ENCODE measurements at places on chromosomes 5 and 9.
A peak's percentile ranks its signal among the peaks of the same experiment; 100 is the strongest.

- DNase-seq = no peak
Observed at GRCh38 chr5:1177826-1178528, 23.4 kb upstream of the SLC6A19 start.

DNA sequence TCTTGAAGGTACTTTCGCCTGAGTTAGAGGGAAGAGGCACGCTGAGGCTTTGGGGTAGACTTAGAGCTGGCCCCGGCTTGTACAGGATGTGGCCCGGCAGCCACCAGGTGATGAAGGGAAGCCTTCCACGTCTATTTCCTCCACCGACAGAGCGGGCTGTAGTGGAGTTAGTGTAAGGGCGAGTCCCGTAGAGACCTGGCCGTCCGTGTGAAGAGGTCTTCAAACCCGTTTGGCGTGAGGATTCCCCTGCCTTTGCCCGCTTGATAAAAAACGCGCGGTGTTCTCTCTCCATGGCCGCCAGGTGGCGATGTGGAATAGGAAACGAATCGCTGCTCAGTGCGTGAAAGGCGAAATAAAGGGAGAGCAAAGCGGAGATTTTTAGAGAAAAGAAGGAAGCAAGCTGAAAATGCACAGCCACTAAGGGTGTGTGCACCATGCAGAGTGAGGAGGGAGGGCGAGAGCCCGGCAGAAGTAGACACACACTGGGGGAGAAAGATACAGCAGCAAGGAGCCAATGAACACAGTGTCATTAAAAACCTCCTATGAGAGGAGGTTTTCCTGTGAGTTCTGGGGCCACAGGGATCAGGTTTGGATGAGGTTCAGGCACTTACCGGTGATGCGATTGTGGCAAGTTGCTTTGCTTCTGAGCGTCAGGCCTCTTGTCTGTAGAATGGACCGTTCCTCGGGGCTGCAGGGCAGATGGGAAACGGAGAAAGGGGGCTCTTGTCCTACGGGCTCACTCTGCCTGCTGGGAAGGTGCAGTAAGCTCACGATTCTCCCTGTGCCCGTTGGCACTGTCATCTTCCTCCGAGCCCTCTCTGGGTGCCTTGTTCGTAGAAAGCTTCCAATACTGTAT is 34.2 kb downstream of the STC2 start:
- peak; percentile 90 for DNase-seq

GRCh38 chr9:106981396-106982287 is 118.7 kb downstream of the ZNF462 start:
- no peak for DNase-seq

DNA sequence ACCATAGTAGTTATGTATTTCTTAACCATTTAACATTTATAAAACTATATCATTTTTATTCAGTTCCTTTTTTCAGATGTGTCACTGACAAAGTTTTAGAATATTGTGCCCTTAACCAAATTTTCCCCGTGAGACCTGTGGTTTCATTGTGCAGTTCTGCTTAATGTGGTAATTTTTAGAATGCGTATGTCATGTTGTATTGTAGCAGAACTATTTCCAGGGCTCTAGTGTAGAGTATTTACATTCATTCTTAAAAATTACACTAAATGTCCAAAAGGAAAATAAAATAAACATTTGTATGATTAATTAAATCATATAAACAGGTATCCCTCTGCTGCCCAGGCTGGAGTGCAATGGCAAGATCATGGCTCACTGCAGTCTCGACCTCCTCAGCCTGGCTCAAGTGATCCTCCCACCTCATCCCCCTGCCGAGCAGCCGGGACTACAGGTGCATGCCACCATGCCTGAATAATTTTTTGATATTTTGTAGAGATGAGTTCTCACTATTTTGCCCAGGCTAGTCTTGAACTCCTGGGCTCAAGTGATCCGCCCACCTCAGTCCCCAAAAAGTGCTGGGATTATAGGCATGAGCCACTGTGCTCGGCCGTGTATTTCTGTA is 15.4 kb downstream of the SERINC5 start:
- no peak for DNase-seq

- DNase-seq = no peak
Observed at GRCh38 chr9:15711531-15711930, 158.7 kb downstream of the CCDC171 start.

DNA sequence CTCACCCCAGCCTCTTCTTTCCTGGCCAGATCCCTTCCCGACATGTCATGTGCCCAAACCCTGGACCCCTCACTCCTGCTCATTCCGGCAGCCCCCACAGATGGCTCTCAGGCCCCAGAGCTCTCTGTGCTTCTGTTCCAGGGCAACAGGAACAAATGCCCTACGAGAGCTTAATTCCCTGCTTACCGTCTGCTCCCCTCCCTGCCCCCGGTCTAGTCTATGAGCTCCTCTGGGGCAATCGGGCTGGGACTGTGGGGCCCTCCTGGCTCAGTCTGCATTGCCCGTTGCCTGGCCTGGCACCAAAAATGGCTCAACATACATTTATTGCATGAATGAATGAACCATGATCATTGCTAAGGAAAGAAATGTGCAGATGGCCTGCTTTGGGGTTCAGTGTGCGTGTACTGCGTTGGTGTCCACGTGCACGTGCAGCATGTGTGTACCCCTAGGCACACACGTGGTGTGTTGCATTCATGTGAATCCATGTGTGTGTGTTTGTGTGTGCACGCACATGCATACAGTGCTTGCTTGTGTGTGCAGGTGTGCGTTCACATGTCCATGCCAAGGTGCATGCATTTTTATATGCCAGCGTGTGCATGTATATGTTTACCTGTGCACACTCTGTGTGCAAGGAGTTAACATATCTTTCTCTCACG is 201.2 kb upstream of the IER5L start:
- DNase-seq = peak; percentile 43

DNA sequence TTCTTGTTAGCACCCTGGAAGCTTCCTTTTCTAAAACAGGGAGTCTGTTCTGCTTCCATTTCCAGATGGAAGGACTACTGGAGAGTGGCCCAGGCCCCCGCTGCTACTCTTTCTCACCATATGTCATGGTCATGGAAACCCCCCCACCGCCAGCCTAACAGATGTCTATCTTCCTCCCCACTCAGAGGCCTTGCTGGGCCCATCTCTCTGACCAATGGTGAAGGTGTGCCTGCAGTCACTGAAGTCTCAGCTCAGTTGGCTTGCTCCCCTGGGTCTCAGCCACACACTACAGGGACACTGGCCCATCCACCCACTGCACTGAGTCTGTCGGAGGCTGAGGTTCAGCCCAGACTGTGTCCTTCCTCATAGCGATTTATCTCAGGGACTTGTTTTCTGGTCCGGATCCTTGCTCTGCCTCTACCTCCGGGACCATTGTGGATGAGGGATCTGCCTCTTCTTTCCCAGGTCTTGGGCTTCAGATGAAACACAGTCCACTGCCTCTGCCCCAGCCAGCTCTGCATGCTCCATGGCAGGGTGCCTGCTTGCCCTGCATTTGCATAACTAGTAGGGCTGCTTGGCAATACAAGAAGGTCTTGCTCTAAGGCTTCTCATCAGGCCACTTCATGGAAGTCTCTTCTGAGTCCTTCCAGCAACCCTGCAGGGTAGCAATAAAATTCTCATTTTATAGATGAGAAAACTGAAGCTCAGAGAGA is 30.8 kb downstream of the GALNT12 start:
- no peak for DNase-seq

DNA sequence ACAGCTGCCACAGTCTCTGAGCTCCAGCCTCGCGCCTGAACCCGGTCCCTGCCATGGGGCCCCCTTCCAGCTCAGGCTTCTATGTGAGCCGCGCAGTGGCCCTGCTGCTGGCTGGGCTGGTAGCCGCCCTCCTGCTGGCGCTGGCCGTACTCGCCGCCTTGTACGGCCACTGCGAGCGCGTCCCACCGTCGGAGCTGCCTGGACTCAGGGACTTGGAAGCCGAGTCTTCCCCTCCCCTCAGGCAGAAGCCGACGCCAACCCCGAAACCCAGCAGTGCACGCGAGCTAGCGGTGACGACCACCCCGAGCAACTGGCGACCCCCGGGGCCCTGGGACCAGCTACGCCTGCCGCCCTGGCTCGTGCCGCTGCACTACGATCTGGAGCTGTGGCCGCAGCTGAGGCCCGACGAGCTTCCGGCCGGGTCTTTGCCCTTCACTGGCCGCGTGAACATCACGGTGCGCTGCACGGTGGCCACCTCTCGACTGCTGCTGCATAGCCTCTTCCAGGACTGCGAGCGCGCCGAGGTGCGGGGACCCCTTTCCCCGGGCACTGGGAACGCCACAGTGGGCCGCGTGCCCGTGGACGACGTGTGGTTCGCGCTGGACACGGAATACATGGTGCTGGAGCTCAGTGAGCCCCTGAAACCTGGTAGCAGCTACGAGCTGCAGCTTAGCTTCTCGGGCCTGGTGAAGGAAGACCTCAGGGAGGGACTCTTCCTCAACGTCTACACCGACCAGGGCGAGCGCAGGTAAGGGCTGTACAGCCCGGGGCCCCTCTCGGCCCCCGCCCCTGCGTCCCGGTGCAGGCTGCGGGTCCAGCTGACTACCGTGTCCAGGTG is 509 bp downstream of the LVRN start:
- DNase-seq = peak; percentile 86

GRCh38 chr5:143052967-143053682 is 282.9 kb downstream of the ARHGAP26 start:
- DNase-seq = no peak

GRCh38 chr5:149735066-149735465 is 5.0 kb downstream of the PPARGC1B start:
- DNase-seq = no peak

DNA sequence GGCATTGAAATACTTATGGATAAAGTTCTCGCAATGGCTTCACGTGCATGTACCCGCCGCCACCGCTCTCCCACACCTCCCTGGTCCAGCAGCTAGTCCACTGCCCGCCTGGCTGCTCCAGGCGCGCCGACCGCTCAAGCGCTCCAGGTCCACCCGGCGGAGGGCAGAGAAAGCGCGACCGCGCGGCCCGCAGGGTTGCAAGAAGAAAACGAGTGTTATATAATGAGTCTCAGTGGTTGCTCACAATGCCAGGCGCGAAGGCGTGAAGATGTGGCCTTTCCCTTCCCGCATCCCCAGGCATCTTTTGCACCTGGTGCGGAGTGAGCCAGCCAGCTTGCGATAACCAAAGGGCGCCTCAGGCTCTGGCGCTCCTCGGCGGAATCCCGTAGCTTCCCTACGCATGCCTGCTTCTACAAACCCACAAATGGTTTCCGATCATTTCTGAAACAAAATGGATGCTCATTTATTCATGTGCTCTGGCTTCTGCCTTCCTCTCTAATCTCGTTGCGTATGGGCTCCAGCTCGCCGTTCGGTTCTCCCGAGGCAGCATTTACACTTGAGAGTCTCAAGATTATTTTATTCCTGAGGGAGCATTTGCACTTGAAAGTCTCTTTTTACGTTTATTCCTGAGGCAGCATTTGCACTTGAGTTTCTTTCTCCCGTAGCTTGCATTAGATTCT is 25.7 kb downstream of the CDKN2A start:
- no peak for DNase-seq

DNA sequence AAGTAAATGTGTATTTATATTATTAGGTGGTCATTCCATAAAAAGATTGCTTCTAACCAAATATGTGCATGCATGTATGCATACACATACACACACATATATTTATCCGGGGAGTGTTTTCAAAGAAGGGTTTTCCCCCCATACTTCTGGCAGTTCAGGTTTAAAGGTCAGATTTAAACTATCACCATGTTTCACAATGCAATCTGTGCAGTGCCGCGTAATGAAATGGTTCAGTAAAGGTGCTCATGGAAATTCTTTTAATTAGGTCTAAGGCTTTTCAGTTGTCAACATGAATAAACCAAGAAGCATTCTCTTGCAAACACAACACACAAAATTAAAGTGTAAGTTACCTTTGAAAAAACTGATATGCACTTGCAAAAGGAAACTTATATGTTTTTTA is 211.0 kb downstream of the CRB2 start:
- no peak for DNase-seq

DNA sequence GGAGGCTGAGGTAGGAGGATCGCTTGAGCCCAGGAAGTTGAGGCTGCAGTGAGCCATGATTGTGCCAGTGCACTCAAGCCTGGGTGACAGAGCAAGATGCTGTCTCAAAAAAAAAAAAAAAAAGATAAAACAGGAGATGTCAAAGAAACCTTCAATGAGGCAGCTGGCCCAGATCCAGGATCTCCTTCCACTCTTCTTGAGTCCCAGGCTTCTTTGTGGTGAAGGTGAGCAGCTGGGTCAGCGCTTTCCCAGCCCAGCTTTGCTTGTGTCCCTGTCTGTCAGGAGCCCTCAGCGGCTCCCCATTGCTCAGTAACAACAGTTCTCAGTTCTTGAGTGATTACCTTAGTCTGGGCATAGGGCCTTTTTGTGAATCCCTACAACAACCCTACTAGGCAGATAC is 69.4 kb upstream of the PSD2 start:
- DNase-seq = no peak

- no peak for DNase-seq
Observed at GRCh38 chr9:27671636-27672035, 98.4 kb upstream of the C9orf72 start.

DNA sequence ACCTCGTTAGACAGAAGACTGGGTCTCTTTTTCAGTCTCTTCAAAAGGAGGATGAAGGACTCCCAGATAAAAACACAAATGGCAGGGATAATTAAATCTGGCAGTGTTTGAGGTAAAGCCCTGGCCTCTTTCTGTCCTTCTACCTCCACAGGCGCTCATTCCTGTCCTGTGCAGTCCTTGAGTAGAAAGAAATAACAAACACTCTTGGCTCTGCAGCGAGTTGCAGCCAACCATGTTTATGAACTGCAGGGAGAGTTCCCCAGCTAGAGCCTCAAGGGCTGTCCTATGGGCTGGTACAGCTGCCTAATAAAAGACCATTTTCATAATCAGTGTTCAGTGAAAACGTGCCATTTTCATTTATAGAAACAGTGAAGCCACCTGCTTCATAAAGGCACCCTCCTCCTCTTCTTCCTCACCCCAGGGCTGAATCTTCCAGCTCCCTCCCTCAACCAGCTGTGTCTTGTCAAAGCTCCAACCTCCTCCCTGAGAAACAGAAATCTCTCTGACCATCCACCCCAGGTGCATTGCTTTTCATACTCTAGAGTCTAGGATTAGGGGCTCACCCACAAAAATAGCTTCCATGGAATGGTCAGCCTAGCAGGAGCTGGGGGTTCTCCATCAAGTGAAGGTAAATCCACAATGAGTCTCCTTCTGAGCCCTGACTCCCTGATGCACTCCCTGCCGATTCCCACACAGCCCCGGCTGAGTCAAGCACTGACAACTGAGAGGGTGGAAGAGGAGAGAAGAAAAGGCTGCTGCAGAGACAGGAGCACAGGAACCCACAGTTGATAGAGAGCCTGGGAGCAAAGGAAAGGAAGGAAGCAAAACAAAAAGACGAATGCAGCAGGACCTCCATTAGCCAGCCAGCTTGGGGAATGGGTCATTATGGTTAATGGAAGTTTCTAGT is 150.7 kb downstream of the CMYA5 start:
- DNase-seq = no peak
